ENCODE measurements at places on chromosomes 3 and 15. TPM values are rescaled to one million over a fixed set of nuclear protein-coding genes. Genes with fewer than 3 reads are reported as not detected.

- peak; percentile 50 for DNase-seq
Measured at GRCh38 chr15:22786868-22787698, 639 bp downstream of the NIPA1 start.

DNA sequence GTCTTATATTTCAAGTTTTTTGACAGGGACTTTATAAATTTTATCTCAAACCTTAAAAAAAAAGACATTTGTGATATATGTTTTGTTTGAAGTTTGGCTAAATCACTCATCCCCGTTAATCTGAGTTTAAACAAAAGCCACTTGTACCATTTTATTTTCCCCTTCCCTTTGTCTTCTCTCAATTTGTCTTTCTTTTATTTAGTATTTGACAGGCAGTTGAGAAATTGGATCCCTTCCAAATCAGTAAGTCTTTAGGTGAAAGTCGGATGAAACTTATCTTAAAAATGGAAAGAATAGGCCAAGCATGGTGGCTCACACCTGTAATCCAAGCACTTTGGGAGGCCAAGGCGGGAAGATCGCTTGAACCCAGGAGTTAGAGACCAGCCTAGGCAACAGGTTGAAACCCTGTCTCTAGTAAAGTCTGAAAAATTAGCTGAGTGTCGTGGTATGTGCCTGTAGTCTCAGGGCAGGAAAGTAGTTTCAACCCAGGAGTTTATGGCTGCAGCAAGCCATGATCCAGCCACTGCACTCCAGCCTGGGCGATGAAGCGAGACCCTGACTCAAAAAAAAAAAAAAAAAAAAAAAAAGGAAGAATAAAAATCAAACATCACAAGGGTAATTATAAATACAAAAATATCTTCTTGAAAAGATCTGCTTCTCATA lies 394.6 kb upstream of the TPM1 start:
- no peak for DNase-seq

GRCh38 chr15:90287101-90287500 lies 21.6 kb downstream of the NGRN start:
- DNase-seq = no peak

DNA sequence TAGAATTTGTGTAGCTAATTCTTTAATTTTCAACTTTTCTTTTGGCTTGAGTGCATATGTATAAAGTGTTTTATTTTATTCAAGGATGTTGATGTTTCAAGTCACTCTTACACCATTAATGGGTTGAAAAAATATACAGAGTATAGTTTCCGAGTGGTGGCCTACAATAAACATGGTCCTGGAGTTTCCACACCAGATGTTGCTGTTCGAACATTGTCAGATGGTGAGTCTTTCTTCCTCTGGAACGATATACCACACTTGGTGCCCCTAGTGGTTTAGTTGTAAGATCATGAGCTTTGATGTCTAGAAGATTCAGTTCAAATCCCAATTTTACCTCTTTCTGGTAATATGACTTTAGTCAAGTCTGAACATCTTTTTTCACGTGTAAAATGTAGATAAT lies 119.3 kb downstream of the HCN4 start:
- DNase-seq = no peak

EIF4E3 gene
- total RNA-seq = 20.9 TPM

GUCA1C gene
- total RNA-seq = not detected

ALDH1A3 gene
- total RNA-seq = 1.9 TPM

FETUB gene
- total RNA-seq = not detected

RAB27A gene
- total RNA-seq = 7.6 TPM

GRCh38 chr3:142275856-142276255 lies 50.5 kb upstream of the GK5 start:
- DNase-seq = no peak

GRCh38 chr15:47412802-47413201 lies 304.5 kb upstream of the SEMA6D start:
- DNase-seq = no peak

- no peak for DNase-seq
Measured at GRCh38 chr15:37138591-37139215, 38.4 kb upstream of the MEIS2 start.

DNA sequence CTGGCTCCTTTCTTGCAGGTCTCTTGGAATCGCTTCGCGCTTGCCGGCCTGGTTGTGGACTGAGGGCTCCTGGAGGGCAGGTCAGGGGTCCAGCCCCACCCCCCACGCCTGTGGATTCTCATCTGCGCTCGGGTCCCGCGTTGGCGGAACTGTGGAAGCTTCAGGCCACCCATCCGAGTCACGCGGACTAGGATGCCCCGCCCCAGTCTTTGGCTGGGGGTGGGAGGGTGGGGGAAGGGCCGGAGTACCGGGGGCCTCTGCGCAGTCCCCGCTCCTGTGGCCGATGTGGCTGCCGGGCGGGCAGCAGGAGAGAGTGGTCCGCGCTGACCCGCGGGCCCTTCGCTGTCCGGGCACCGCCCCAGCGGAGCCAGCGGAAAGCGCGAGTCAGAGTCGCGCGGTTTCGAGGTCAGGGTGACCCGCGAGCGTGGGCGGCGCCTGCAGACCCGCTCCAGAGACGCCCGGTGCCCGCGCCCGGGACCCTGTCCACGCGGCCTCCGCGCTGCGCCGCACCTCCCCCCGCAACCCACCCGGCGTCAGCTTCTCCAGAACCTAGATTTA lies 114.2 kb downstream of the KLF13 start:
- no peak for DNase-seq

TIMP4 gene
- total RNA-seq = 2.5 TPM

GRCh38 chr15:67741308-67741707 lies 84.0 kb upstream of the SKOR1 start:
- no peak for DNase-seq

DNA sequence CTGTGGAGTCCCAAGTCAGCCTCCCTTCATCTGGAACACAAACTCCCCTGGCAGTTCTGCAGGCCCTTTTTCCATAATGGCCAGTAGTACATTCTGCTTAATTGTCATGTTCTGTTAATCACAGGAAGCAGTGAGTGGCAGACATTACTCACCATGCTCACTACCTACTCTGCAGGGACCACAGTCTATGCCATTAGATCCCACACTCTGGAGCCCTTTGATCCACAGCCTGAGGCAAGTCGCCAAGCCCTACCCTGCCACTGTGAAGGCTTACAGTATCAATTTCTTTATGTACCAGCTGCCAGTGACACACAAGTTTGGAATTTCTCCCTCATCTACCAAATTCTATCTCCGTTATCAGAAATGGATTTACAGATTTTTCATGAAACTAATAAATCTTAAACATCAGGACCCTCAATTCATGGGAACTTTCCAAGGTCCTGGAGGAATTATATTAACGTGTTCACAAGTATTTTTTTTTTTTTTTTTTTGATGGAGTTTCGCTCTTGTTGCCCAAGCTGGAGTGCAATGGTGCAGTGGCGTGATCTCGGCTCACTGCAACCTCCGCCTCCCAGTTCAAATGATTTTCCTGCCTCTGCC lies 20.6 kb upstream of the WWTR1 start:
- no peak for DNase-seq

- DNase-seq = no peak
Measured at GRCh38 chr3:86990012-86990733, 776 bp downstream of the VGLL3 start.

GRCh38 chr15:87365186-87365585 lies 891.4 kb downstream of the NTRK3 start:
- DNase-seq = no peak

GRCh38 chr3:127915115-127915936 lies at the start of gene KBTBD12:
TSS of gene KBTBD12 (plus strand) at chr3:127915232. CDS start at chr3:127923062, 7,830 bp downstream.
- DNase-seq = peak; percentile 44

DNA sequence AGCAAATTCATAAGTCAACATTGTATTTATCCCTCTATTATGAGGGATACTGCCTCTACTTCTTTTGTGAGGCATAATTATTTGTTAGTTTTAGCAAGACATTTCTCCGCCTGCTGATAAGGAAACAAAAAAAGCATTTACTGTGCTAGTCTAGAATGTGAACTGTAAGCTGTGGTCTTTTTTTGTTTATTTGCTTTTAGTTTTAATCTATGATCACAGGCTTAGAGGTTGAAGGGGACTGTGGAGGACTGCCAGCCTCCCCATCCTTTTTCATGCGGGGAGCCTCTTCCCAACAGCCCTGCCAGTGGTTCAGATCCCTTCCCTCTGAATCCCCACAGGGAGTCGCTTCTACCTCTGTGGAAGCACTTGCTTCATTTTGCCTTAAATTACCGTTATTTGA lies 331.0 kb upstream of the ROPN1 start:
- no peak for DNase-seq

DNA sequence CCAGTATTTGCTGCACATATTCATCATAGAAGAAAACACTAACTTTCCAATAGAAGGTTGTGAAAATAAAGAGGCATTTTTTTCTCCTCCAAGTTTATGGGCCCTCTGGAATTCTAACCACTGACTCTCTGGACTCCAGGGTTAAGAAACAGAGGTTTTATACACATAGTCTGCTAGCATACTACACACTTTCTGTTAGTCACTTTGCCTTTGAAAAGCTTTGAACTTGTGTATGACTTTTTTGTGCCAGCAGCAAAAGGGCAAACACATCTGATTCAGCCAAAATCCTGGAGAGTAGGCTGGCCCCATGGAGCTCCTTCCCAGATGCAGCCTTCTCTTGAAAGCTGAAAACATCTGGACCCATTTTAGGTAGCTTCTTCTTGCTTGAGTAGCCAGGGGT lies 6.2 kb downstream of the ZIC4 start:
- no peak for DNase-seq

TICRR gene
- 0.62 TPM for total RNA-seq

DNA sequence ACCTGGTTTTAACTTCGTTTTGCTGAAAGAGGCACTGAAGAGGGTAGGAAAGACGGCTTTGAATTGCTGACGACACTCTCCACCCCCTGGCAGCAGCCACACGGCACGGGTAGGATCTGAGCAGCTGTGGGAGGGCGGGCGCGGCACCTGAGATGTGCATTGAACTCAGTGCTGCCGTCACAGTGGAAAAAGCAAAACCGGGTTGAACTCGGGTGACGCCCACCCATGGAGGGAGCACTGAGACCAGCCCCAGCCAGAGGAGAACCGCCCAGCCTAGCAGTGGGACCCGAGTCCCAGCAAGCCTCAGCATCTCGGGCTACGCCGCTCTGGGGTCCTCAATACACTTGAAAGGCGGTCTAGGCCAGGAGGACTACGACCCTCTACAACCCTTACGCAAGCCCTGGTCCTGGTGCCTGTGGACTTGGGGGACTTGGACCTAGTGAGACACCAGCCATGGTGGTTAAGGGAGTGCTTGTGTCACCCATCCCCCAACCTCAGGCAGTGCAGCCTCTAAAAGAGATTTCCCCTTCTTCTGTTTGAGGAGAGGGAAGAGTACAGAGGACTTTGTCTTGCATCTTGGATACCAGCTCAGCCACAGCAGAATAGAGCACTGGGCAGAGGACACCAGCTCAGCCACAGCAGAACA lies 50.0 kb upstream of the RPL35A start:
- no peak for DNase-seq

GRCh38 chr15:40942337-40942854 lies 10.9 kb upstream of the CHAC1 start:
- no peak for DNase-seq

MYZAP gene
- total RNA-seq = 1.1 TPM

CORO2B gene
- 19.8 TPM for total RNA-seq

- DNase-seq = no peak
Measured at GRCh38 chr3:123805504-123805903, 78.6 kb downstream of the MYLK start.

- DNase-seq = no peak
Measured at GRCh38 chr3:54999159-54999558, 71.3 kb upstream of the LRTM1 start.

GOLGA6L4 gene
- 3.4 TPM for total RNA-seq

CHRFAM7A gene
- total RNA-seq = 3.9 TPM

RAB6B gene
- 52.6 TPM for total RNA-seq

DNA sequence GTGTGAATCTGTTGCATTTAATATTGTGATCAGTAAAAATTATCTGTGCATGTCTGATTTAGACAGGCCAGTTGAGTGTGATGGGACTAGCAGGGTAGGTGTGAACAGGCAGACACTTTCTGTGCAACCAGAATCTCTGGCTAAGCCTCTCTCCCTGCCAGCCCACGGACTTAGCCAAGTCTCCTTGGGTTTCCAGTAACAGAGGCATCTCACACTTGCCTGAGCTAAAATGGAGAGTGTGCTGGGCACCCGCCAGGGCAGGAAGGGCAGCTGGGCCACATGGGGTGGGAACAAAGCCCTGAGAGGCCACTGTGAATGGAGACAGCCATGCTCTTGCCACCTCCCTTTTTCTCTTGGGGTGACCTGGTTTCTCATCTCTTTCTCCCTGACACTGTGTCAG lies 12.5 kb upstream of the RPS27L start:
- no peak for DNase-seq

GRCh38 chr3:41053220-41053619 lies 146.1 kb upstream of the CTNNB1 start:
- DNase-seq = no peak

GRCh38 chr3:62151591-62151990 lies 221.8 kb downstream of the FEZF2 start:
- DNase-seq = no peak

DNA sequence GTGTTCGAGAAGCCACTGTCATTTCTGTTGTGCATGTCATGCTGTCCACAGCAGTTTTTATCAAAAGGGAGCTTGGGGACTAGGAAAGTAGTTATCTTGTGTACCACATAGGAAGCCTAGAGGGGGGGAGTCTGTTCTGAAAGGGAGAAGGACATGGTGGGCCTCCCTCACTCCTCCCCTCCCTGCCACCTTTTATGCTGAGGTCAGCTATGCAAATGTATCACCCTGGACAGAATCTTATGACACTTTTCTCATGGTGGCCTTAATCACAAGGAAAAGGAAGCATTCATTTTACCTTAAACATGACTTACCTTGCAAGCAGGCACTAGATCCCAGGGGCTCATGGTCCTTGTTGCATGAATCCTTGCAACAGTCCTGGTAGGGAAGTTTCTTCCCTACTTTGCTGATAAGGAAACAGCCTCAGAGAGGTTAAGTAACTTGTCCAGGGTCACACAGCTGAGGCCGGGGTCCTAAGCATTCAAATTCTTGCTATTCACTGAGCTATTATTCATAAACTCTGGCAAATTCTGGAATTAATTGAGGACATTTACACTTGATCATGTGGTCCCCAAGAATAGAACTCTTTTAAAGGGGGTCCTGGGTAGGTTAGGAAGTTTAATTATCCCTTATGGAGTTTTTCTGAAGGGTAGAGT lies 81.1 kb upstream of the SLC6A1 start:
- no peak for DNase-seq

SPATA12 gene
- not detected for total RNA-seq

GOLGA8S gene
- not detected for total RNA-seq
